Fibroblast of skin of right biceps (primary cell): ENCODE measurements at places on chromosomes 5 and 9.

- DNase-seq = no peak
Observed at GRCh38 chr5:159887050-159887449, 29.2 kb upstream of the ADRA1B start.

GRCh38 chr5:136113606-136114005 is 19.0 kb upstream of the SMAD5 start:
- no peak for DNase-seq

DNA sequence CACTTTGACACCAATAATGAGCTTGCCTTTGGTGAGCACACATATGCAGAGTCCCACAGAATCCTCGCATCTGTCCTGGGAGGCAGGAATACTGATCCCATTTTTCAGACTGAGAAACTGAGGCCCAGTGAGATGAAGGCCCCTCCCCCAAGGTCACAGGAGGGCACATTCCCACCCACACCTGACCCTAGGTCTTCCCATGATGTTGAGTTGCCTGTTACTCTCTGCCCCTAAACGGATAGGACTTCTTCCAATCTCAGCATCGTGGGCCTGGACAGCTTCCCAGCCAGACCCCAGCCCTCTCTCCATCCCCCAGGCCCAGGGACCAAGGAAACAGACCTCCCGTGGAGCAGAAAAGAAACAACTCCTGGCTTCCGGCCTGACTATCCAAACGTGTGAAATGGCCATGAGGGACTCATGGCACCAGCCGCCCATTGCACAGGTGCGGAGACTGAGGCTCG is 877 bp downstream of the SH3GLB2 start:
- DNase-seq = no peak

DNA sequence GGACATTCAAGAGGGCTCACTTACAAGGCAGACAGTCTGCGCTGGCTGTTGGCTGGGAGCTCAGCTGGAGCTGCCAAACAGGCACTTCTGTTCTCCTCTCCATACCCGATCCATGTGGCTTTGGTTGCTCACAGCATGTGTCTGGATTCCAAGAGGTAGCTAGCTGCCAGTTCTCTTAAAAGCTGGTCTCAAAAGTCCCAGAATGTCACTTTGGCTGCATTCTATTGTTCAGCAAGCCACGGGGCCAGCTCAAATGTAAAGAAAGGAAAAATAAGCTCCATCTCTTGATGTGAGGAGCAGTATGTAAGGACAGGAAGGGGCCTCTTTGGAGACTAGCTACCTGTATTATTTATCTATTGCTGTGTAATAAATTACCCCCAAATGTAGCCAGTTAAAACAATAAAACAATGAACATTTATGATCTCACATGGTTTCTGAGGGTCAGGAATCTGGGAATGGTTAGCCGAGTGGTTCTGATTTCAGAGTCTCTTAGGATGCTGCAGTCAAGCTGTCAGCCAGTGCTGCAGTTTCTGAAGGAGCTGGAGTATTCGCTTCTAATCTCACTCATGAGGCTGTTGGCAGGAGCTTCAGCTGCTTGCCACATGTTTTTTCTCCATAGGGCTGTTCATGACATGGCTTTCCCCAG is 112.7 kb upstream of the CLINT1 start:
- no peak for DNase-seq

GRCh38 chr5:119366540-119366881 is 10.7 kb downstream of the TNFAIP8 start:
- no peak for DNase-seq
